ENCODE measurements at places on chromosomes 5 and 9.

GRCh38 chr9:108196332-108197007 is 659.3 kb downstream of the ACTL7B start:
- no peak for DNase-seq

GRCh38 chr9:35907711-35908503 is 1.4 kb upstream of the SPAAR start:
- peak; percentile 83 for DNase-seq

DNA sequence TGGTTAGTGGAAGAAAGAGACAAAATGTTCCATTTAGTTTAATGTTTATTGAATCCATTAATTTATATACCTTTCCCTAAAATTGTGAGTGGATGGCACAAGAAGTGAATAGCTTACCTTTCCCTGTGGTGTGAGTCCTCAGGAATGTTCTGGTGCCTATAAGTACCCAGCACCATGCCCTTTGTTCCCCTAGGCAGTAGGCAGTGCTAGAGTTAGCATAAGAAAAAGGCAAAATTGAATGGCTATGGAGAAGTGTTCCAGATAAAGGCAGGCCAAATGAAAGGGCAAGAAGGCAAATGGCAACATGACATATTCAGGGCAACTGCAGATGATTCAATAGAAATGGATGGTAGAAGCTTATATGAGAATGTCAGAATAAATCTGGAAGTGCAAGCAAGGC is 370.8 kb upstream of the PTGER4 start:
- DNase-seq = no peak

DNA sequence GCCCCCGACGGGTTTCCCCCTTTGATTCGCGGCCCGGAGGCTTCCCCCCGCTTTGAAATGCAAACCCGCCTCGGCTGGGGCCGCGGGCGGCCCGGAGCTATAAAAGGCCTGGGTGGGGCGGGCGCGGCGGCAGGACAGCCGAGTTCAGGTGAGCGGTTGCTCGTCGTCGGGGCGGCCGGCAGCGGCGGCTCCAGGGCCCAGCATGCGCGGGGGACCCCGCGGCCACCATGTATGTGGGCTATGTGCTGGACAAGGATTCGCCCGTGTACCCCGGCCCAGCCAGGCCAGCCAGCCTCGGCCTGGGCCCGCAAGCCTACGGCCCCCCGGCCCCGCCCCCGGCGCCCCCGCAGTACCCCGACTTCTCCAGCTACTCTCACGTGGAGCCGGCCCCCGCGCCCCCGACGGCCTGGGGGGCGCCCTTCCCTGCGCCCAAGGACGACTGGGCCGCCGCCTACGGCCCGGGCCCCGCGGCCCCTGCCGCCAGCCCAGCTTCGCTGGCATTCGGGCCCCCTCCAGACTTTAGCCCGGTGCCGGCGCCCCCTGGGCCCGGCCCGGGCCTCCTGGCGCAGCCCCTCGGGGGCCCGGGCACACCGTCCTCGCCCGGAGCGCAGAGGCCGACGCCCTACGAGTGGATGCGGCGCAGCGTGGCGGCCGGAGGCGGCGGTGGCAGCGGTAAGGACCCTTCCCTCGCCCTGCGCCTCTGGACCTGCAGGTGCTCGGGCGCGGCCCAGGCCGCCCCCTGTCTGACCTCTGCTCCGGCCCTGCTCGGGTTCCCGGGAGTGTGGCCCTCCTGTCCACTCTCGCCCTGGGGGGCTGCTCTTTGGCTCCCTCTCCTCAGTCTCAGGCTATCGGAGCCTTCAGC is at the start of gene CDX1:
Gene CDX1 (plus strand): TSS at position 129 of the 862 bp plus-strand sequence. CDS start 99 bp downstream, at position 228.
- DNase-seq = peak; percentile 76

GRCh38 chr5:2163940-2164490 is 281.3 kb upstream of the IRX4 start:
- no peak for DNase-seq

DNA sequence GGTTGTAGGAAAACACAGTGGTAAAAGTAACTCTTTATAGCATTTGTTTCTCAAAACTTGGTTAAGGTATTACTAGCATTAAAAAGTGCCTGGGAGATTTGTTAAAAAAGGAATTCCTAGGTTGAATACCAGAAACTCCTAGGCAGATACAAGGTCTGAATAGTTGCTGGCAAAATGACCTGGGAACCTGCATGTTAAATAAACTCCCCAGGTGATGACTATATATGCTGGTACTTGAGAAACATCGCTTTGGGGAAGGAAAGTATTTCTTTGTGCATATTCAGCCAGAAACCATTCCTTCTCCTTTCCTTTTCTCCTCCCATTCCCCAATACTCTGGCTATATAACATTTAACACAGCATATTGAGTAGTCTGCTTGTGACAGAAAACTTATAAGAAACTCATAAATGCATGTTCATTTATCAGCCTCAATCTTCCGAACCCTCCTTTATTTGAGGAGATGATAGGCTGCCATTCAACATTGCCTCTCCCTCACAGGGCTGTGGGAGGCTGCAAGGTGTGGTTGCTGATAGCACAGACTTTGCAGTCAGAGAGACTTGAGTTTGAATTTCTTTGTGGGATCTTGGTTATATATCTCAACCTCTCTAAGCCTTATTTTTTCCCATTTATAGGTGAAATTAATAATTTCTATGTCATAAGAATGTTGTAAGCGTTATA is 28.7 kb downstream of the PCSK1 start:
- no peak for DNase-seq

- DNase-seq = no peak
These were observed 25.2 kb downstream of the TGFBR1 start for GRCh38 chr9:99130069-99130468.

GRCh38 chr9:109355564-109356297 is 34.9 kb upstream of the EPB41L4B start:
- no peak for DNase-seq

GRCh38 chr5:112390327-112390726 is 28.8 kb downstream of the EPB41L4A start:
- peak; percentile 57 for DNase-seq

GRCh38 chr5:17444496-17444895 is 53.5 kb upstream of the TAF11L2 start:
- no peak for DNase-seq

GRCh38 chr5:172524573-172525021 is 70.3 kb upstream of the SH3PXD2B start:
- peak; percentile 25 for DNase-seq

DNA sequence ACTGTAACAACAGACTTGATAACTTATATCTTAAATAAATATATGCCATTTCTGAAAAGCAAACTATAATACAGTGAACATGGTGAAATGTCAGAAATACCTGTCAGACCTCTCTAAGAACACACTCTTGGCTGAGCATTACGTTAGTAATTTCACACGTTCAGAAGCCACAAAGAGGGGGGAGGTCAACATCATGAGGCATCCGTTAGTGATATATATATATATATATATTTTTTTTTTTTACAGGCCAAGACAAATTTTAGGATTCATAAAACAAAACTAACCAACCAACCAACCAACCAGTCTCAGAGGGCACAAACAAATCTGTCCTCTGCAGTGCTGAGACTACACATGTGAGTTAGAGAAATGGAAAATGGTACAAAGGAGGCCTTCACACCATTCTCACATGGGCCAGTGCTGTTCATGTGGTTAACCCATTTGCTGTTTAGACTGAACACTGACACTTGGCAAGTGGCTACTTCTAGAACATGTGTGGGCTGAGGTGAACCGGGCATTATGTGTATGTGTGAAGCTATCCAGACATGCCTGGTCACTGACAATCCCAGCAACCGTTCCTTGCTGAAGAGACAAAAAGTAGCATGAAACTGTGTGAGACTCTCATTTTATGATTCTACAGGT is 54.5 kb downstream of the ELL2 start:
- no peak for DNase-seq

GRCh38 chr5:93611976-93612854 is 29.2 kb downstream of the NR2F1 start:
- no peak for DNase-seq

GRCh38 chr9:81756561-81756960 is 67.2 kb upstream of the TLE1 start:
- no peak for DNase-seq

- DNase-seq = no peak
These were observed 13.8 kb downstream of the BARHL1 start for GRCh38 chr9:132596200-132596599.

- peak; percentile 50 for DNase-seq
These were observed 2.2 kb upstream of the SLC38A9 start for GRCh38 chr5:55714339-55714738.

- DNase-seq = no peak
These were observed 2.8 kb downstream of the SLC6A3 start for GRCh38 chr5:1442222-1443145.

- peak; percentile 85 for DNase-seq
These were observed 2.5 kb upstream of the MSMP start for GRCh38 chr9:35756275-35757225.

- DNase-seq = no peak
These were observed 10.3 kb downstream of the WHRN start for GRCh38 chr9:114494776-114495569.

DNA sequence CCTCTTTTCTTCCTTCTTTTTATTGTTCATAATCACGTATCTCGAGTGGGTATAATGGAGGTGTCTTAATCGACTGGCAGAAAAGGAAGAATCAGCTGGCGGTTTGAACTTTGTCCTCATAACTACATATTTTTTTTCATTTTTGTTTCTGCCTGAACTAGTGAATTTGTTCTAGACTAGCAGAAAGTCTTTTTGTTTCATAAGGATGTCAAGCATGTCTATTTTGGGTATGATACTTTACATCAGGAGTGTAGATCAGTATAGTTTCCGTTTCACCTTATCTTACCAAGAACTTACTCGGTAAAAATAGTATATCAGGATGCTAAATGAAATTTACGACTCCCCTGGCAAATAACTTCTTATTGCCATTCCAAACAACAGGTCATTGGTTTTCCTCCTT is 278.9 kb downstream of the CHSY3 start:
- no peak for DNase-seq

DNA sequence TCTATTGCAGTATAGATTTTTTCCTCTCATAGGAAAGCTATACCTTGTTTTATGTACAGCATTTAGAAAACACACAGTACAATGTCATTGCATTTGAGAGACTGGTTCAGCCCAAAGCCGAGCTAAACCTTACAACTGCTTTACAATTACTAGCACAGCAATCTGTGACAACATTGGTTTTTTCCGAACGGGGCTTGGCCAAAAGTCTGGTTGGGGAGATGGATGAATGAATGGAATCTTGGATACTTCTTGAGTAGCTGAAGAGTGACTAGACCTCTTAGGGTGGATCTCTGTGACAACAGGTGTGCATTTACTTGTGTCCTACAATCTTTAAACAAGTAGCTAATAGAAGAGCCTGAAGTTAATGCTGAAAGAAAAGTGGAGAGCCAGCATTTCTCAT is 1.2 kb downstream of the SGCD start:
- DNase-seq = no peak

GRCh38 chr9:29211580-29212396 is 1638.5 kb upstream of the C9orf72 start:
- peak; percentile 20 for DNase-seq

GRCh38 chr9:129208207-129209032 is 30.4 kb upstream of the IER5L start:
- no peak for DNase-seq

DNA sequence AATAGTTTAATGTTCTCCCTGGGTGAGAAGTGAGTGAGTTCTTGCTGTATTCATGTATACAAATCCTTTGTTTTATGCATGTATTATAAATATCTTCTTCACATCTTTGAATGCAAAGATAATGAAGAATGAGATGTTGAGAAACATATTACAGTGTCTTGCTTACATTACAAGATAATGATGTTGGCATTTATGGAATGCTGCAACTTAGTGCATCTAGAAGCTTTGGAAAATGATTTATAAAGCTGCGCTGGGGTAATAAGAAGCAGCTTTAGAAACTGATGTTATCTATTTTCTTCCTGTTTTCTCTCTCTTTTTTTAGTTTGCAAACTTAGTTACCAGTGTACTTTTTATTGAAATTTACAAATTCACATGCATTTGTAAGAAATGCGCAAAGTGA is 673.4 kb downstream of the KCTD16 start:
- DNase-seq = no peak

GRCh38 chr5:99104538-99105132 is 175.8 kb upstream of the CHD1 start:
- DNase-seq = no peak

- no peak for DNase-seq
These were observed 220.6 kb downstream of the FBN2 start for GRCh38 chr5:128317481-128317880.

DNA sequence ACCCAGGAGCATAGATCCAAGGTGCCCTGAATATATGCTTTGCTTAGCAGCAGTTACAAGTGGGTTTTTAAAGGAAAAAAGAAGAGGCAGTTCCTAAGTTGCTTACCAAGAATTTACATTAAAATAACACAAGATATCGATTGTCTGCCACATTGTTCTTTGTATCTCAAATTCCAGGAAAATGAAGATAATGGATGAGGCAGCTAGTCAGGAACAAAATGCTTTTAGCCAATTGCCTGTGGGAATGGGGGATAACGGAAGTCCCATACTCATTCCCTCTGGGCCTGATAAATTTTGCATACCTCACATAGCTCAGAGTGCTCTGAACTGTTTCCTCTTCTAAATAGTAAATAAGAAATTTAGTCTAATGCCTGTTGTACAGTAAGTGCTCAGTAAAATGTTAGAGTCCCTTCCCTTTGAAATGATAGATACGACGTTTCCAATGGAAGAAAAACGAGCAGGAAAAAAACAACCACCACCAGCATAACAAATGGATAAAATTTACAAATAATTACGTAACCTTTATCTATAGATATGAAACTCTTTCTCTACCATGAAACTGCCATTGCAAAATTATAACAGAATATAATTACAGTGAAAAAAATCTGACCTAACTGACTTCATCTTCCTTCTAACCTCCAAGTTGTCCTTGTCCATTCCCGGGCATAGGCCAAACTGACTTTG is 35.5 kb upstream of the TENT2 start:
- DNase-seq = no peak

DNA sequence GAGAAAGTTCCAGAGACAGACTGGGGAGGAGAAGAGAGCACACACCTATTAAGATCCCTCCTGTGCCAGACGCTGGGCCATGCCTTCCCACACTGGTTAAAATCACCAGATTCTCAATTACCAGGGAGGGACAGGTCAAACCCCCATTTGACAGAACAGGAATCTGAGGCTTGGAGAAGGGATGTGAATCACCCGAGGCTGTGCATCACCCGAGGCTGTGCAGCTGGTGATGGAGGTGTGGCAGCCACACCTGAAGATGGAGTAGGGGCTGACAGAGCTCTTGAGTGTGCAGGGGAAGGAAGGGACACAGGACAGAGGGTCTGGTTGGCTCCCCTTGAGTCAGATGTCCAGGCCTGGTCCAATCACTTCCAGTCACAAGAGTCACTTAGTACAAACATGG is 70.6 kb downstream of the LMX1B start:
- DNase-seq = no peak

DNA sequence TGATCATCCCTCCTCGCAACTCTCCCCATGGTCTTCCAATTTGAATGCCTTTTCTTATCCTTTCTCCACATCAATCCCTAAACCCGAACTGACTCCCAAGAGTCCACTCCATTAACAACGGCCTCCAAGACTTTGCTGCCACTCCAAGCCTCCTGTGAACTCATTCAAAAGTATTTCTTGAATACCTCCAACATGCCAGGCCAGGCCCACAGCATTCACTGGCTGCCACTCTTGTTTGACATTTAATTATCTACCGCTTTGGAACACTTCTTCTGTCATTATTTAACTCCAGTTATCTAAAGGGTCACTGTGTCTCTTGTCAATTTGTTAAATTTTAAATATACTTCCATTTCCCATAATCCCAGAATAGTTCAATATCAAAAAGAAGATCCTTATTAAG is 378.9 kb downstream of the EFNA5 start:
- DNase-seq = no peak

GRCh38 chr9:102796244-102796643 is 198.9 kb upstream of the CYLC2 start:
- no peak for DNase-seq

GRCh38 chr5:131081913-131082488 is 83.1 kb downstream of the HINT1 start:
- no peak for DNase-seq

All from colonic mucosa (tissue), 4 donors.